Activated T-cell treated with anti-CD3 and anti-CD28 coated beads for 48 hours (primary cell): ENCODE measurements at places on chromosomes 11 and 22.

- no peak for DNase-seq
Observed at GRCh38 chr11:65308281-65308891, 6.3 kb upstream of the CDC42EP2 start.

GRCh38 chr11:728901-729491 is 18.3 kb upstream of the TALDO1 start:
- DNase-seq: no peak

- no peak for DNase-seq
Observed at GRCh38 chr11:41384329-41384728, 75.1 kb downstream of the LRRC4C start.

- DNase-seq: no peak
Observed at GRCh38 chr11:37724315-37724714, 1126.3 kb upstream of the RAG2 start.

GRCh38 chr22:32080904-32081303 is 37.8 kb downstream of the SLC5A1 start:
- DNase-seq: no peak
